ENCODE measurements at places on chromosomes 1 and 21.

- DNase-seq = peak; percentile 89
Measured at GRCh38 chr1:198497326-198498102, 43.0 kb downstream of the ATP6V1G3 start.

- peak; percentile 46 for DNase-seq
Measured at GRCh38 chr1:88655685-88656299, 28.3 kb upstream of the PKN2 start.

DNA sequence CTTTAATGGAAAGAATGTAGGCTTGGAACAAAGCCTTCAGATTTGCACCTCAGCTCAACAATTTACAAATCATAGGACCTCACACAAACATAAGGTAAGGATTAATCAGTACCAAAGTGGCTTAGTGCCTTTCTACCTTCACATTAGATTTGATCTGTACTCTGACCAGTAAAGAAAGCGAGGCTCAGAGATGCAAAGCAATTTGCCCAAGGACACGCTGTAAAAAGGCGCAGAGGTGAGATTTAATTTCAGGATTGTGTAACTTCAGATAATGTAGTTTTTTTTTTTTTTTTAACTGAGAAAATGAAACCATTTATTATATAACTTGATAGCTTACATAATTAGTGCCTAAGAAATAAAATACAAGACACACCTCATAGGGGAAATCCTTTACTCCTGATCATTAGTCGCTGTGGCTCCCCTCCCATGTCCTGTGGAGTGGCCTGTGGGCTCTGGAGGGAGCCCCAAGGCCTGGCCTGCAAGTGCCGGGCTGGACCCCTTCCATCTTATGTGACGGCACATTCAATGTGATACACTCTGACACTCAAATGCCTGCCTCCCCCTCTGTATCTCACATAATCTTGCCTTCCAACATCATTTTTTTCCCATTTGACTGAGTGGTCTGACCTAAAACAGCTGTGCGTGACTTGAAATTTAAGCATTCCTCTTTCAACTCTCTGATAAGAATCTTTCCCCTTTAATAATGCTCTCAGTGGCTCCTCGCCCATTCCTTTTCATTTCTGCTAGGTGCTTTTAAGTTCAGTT lies 426.5 kb upstream of the DAB1 start:
- DNase-seq = no peak

- DNase-seq = no peak
Measured at GRCh38 chr21:45487891-45488600, 54.2 kb downstream of the SLC19A1 start.

- DNase-seq = no peak
Measured at GRCh38 chr1:8544644-8545043, 226.7 kb downstream of the SLC45A1 start.

DNA sequence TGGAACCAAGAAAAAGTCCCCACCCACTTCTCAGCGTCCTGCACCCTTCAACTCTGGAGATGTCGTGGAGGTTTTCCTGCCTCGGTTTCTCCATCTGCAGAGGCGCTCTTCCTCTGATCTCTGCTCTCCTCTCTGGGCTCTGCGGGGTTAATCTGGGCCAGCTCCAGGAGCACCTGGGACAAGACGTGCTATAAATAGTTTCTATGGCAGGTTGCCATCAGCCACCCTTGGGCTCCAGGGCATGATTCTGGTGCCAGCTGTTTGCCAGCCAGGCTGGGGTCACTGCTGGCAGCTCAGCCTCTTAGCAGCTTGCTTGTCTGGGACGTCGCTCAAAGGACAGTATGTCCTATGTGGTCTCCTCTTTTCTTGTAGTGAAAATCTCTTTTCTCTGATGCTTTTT lies 137.1 kb downstream of the ACTL8 start:
- DNase-seq = no peak

DNA sequence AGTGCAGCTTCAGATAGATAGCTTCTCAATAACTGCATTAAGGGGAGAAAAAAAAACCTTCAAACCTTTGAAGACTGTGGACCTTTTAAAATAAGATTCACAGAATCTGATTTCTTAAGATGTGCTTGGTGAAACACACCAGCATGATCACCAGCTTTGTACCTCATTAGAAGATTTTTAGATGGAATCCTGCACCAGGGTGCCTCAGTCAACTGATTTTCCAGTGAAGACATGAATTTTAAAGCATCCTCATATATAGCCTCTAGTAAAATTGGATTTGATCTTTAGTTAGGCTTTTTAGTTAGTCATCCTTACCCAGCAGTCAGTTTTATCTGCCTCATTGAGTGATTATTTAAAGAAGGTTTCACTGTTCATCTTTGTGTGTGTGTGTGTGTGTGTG lies 208.6 kb upstream of the DEPDC1 start:
- no peak for DNase-seq

DNA sequence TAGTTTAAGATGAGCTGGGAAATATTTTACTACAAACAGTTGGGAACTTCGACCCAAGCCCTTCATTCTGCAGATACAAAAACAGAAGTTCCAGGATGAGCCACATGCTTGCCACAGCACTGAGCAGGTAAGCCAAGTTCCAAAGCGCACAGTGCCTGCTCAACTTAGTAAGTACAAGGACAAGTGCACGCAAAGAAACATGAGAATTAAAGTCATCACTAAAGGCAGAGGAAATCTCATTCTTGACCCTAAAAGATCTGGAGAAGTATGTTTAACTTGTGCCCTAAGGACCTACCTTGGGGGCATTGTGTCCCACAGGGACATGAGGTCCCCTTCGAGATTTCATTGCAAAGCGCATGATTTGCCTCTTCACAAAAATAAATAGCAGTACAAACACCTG lies 1.2 kb upstream of the UBAP2L start:
- DNase-seq = peak; percentile 56

DNA sequence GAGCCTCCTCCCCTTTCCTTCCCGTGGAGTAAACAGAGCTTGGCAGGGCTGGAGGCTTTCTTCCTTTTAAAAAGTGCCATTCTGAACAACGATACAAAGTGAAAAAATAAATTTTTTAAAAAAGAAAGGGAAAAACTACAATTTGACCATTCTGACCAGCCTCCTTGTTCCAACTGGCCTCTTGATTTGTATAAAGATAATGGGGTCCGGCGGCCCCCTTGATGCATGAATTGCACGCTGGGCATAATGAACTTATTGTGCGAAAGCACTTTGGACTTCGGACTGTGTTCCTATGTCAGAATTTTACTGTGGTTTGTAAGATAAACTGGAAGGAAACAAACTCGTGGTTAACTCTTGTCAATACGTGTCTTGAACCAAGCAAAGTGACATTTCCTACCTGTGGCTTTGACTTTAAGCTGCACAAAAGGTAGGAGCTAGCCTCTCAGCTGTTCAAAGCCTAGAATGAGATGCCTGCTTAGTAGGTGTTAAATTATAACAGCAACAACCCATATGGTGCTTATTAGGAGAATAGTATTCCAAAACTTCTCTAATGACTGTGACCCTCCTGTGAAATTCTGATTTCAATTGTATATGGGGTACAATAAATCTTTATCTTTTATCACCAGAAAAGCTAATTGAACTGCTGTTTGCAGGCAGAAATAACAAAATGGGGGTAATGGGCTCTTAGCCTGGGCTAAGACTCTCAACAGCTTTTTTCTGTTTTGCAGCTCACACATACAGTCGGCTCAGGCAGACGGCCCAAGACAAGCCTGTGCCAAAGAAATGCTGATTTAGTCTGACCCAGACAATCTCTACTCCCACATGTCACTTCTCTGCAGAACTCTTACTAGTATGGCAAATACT lies 9.3 kb downstream of the IRF2BP2 start:
- DNase-seq = no peak

DNA sequence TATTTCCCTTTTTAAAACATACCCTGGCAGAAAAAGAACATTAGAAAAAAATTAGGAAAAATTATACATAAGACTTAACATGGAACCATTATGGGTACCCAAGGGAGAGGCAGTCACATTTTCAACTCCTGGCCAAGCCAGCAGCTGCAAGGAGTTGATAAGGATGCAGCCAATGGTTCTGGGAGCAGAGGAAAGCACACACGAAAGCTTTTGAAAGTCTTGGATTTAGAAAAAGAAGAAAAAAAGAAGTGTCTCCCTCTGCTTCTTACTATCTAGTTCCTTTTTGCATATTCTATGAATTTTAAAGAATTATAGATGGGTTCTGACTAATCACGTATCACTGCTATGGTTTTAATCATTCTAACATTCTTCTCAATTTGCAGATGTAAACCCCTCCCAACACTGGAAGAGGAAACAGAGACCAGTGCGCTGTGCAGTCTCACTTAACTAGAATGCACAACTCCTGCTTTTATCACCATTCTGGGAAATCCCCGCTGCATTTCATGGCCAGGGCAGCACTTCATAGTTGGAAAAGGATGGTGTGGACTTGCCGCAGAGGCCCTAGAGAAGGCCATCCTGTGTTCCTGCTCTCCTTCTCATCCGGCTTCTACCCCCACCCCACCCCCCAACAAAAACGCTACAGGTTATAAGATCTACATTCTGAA lies 2.7 kb upstream of the CD58 start:
- DNase-seq = peak; percentile 54
